Thyroid gland (tissue), 4 donors: ENCODE measurements at places on chromosomes 11 and 22. TPM values are rescaled to one million over a fixed set of nuclear protein-coding genes. Genes with fewer than 3 reads are reported as not detected.
A peak's percentile ranks its signal among the peaks of the same experiment; 100 is the strongest.

The C22orf31 gene
- total RNA-seq, result not detected

The TRPM5 gene
- total RNA-seq, result 2.4 TPM

The EFCAB6 gene
- 16.6 TPM for total RNA-seq

The FAM181B gene
- total RNA-seq, result 5.1 TPM

The IGLL1 gene
- total RNA-seq, result not detected

The MS4A4A gene
- total RNA-seq, result 7.7 TPM

The OR52H1 gene
- 1.2 TPM for total RNA-seq

The TEX12 gene
- total RNA-seq, result not detected

GRCh38 chr11:120316880-120317688 is 8.0 kb upstream of the TLCD5 start:
- DNase-seq, result peak; percentile 94

GRCh38 chr11:96207459-96208449 is 135.2 kb downstream of the MAML2 start:
- no peak for DNase-seq

- DNase-seq, result peak; percentile 81
Observed at GRCh38 chr11:96001037-96001436, 77.1 kb upstream of the MTMR2 start.

DNA sequence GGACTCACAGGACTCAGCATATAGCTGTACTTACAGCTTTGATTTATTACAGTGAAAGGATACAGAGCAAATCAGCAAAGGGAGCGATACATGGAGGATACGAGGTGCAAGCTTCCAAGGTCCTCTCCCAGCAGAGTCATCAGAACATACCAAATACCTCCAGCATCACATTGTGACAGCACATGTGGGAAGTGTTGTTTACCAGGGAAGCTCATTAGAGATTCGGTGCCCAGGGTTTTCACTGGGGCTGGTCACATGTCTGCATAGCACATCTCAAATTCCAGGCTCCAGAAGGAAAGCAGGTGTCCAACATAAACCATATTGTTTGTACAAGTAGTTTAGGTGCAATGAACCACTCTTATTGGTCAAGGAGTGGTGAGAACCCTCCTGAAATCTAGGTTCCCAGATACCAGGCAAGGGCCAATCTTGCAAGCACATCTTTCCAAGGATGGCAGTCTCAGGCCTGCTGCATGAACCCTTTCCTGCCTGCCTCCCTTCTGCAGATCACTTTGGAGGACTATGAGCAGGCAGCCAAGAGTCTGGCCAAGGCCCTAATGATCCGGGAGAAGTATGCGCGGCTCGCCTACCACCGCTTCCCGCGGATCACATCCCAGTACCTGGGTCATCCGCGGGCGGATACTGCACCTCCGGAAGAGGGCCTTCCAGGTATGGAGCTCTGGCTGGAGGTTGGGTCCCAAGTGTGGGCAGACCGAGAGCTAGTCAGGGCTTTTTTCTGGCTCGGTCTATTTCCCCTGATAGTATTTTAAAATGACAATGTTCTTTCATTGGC is 26.7 kb downstream of the AMPD3 start:
- DNase-seq, result no peak

GRCh38 chr11:65609229-65609628 is 4.8 kb downstream of the MAP3K11 start:
- no peak for DNase-seq

GRCh38 chr11:57804466-57804865 is 42.9 kb downstream of the CTNND1 start:
- DNase-seq, result no peak

DNA sequence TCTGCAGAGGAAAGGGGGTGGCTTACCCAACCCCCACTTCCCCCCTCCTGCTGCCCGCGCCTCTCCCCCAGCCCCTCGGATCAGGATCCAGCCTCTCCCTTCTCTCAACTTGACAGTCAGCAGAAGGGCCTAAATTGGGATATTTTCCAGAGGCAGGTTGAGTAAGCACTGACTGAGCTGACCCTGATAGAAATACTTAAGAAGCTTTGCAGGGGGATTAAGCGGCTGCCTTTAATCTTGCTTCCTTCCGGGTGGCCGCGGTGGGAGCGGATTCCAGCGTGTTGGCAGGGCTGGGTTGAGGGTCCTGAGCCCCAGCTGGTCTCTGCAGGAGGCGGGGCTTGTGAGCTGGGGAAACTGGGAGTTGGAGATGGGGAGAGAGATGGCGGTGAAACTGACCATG is 445.2 kb downstream of the NTM start:
- DNase-seq, result no peak

DNA sequence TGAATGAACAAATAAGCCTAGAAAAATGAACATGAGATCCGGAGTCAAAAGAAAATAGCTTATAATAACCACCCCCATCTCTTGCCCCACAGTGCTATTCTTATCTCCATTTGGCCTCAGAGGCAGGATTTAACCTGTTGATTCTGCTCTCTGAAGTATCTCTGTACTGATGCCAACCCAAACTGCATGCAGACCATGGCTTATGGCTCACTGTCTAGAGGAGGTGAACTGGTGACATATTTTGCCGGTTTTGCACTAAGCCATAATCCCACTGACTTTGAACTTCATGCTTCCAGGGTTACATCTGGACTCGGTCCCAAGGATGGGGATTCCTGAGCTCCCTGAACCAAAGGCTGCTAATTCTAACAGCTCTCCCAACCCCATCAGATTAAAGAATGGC is 397.1 kb downstream of the TENM4 start:
- peak; percentile 42 for DNase-seq

DNA sequence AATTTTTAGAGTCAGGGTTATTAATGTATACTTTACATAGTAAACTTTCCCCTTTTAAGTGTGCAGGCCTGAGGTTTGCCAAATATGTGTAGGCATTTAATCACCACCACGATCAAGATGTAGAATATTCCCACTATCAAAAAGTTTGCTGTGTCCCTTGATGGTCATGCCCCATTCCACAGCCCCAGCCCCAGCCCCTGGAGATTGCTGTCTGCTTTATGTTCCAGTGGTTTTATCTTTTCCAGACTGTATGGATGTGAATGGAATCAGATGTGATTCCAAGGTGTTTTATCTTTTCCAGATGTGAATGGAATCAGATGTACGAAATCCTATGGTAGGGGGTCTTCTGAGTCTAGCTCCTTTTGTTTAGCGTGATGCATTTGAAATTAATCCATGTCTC is 93.1 kb upstream of the B3GAT1 start:
- no peak for DNase-seq

DNA sequence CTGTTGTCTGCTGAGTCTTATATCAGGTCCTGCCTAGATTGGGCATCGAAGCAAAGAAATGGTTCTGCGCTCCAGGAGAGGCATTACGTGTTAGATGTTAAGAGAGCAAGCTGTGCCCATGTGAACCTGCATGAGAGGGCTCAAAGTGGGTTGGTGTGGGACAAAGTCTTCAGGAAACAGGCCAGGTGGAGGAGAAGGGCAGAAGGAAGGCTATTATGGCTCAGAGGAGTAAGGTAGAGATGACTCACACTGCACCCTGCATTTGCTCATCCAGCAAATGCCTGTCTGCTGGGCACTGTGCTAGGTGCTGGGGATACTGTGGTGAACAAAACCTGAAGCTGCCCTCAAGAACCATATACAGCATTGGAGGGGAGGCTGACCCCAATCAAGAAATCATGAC is 5.8 kb downstream of the USP35 start:
- no peak for DNase-seq

GRCh38 chr11:67266449-67267187 is at the start of gene GRK2:
GRK2 (plus strand) TSS chr11:67266473; CDS start chr11:67266700, 227 bp downstream.
- peak; percentile 62 for DNase-seq
